K562 (cell line): ENCODE measurements at places on chromosomes 5 and 9. TPM values are rescaled to one million over a fixed set of nuclear protein-coding genes. Genes with fewer than 3 reads are reported as not detected.

DNA sequence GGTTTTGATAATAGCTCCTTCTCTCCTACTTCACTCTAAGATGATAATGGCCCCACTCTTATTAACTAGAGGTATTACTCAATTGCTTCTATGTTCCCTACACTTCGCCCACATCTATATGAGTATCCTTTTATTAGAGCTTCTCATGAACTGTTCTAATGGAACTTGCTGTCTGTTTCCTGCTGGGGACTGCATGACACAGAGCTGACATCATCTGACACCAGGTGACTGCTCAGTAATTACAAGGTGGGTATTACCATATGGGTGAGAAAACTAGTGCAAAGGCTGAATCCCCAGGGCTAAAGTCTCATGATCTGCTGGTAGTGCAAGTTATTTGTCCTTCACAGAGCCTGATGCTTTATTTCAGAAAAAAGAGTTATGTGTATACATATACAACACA is 146.2 kb upstream of the PLCXD3 start:
- no peak overlapping the region for H3K27ac ChIP-seq
- H3K4me3 ChIP-seq = no peak overlapping the region
- DNase-seq = no peak
- no peaks in the 10 kb centered on the region for H3K36me3 ChIP-seq
- no peaks in the 10 kb centered on the region for H3K4me1 ChIP-seq
- no peaks in the 10 kb centered on the region for H3K27me3 ChIP-seq

DNA sequence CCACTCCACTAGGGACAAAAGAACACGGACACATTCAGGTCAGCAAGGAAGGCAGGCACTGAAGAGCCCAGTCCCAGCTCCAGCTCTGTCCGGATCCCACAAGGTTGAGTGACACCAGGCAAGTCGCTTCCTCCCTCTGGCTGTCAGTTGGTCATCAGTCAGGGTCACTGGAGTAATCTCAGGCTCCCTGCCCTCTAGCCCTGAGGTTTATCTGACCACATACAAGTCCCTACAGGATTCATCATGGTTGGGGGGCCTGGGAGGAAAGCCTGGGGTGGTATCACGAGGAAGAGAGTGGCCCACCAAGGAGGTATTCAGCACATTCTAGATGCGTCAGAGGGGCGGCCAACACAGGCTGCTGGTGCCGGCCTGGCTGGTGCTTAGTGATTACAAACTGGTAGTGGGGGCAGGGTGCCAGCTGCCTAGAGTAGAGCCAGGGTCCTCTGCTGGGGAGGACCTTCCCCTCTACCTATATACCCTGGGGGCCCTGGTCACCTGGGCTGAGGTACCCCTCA is 81.5 kb downstream of the SHB start:
- no peaks in the 10 kb centered on the region for H3K36me3 ChIP-seq
- no peak overlapping the region for H3K27ac ChIP-seq
- no peaks in the 10 kb centered on the region for H3K27me3 ChIP-seq
- peaks cover 38% of the 10 kb centered on the region for H3K4me1 ChIP-seq
- DNase-seq = no peak

The OMD gene
- total RNA-seq = not detected in 2 replicates

- H3K27me3 ChIP-seq = no peaks in the 10 kb centered on the region
- H3K4me3 ChIP-seq = no peak overlapping the region
- H3K36me3 ChIP-seq = no peaks in the 10 kb centered on the region
- H3K4me1 ChIP-seq = no peaks in the 10 kb centered on the region
- H3K27ac ChIP-seq = no peak overlapping the region
These were observed 30.5 kb downstream of the JAKMIP2 start for GRCh38 chr5:147752033-147752432.
